Suppressor macrophage treated with lipopolysaccharide for 4 hours (primary cell): ENCODE measurements at places on chromosomes 1 and 21.

- no peak for DNase-seq
Measured at GRCh38 chr21:18251065-18251464, 6.4 kb downstream of the CHODL start.

DNA sequence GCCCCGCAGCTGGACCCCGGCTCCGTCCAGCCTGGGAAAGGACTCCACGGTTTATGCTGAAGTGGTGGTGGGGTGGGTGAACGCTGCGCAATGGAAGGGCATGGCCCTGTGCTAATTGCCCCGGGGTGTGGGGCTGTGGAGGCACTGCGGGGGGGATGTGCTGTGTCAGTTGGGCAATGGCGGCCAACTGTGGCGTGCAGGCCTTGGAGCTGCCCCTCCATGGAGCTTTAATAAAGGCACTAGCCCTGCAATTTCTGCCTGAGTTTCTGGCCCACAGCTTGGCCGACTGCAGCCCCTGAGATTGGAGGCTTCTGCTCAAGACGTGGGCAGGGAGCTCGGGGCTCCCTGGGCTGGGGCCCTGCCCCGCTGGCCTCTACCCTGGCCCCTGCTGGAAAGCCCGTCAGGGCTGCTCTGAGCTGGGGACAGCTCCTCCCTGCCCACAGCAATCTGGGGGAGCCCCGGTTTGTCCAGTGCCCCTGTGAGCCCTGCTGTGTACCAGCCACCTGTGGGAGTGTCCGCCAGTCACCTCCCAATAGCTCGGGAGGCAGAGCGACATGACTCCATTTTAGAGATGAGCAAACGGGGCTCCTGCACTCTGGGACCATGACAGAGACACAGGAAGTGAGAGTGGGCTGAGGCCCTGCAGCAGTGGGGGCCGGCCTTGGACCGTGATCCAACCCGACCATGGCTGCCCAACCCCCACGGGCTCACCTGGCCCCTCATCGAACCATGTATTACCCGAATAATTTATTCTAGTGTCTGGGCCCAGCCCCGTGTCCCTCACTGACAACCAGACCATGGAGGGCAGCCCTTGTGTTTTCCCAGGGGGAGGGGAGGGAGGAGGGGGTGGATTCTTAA, 8.7 kb upstream of the TNFRSF14 start:
- peak; percentile 61 for DNase-seq

GRCh38 chr1:203178083-203178482, 2.5 kb upstream of the MYBPH start:
- DNase-seq = no peak

- no peak for DNase-seq
Measured at GRCh38 chr1:19313961-19314882, 2.1 kb downstream of the SLC66A1 start.

DNA sequence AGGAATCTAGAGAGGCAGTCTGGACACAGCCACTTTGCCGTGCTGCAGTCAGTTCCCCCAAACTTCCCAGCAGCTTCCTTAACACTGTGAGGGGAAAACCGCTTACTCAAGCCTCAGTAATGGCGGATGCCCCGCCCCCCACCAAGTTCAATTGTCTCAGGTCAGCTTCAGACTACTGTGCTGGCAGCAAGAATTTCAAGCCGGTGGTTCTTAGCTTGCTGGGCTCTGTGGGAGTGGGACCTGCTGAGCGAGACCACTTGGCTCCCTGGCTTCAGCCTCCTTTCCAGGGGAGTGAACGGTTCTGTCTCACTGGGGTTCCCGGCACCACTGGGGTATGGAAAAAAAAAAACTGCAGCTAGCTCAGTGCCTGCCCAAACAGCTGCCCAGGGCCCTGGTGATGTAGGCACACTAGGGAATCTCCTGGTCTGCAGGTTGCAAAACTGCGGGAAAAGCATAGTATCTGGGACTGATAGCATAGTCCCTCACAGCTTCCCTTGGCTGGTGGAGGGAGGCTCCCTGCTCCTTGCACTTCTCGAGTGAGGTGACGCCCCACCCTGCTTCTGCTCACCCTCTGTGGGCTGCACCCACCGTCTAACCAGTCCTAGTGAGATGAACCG, 23.7 kb upstream of the HFM1 start:
- DNase-seq = peak; percentile 23

- DNase-seq = peak; percentile 20
Measured at GRCh38 chr1:209150114-209150513, 433.4 kb upstream of the CAMK1G start.

DNA sequence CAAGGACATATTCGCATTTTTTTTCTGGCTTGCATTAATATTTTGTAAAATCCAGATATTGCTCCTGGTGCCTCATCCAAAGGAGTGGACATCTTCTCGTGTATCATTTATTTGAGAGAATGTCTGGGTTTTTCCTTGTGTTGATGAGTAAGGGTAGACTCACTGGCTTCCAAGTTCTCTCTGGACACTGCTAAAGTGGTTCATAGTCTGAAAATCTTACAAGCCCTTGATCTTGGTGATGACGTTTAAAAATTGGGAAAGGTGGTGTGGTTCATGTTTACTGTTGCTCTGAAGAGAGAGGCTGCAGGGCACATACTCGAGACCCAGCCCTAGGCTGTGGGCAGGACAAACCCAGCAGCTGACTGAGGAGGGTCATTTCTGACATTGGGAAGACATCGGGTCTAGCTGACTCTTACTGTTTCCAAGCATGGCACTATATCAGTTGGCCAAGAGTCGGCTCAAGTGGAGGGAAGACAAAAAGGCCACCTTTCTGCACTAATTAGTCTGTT, 296.2 kb downstream of the LMX1A start:
- DNase-seq = no peak

DNA sequence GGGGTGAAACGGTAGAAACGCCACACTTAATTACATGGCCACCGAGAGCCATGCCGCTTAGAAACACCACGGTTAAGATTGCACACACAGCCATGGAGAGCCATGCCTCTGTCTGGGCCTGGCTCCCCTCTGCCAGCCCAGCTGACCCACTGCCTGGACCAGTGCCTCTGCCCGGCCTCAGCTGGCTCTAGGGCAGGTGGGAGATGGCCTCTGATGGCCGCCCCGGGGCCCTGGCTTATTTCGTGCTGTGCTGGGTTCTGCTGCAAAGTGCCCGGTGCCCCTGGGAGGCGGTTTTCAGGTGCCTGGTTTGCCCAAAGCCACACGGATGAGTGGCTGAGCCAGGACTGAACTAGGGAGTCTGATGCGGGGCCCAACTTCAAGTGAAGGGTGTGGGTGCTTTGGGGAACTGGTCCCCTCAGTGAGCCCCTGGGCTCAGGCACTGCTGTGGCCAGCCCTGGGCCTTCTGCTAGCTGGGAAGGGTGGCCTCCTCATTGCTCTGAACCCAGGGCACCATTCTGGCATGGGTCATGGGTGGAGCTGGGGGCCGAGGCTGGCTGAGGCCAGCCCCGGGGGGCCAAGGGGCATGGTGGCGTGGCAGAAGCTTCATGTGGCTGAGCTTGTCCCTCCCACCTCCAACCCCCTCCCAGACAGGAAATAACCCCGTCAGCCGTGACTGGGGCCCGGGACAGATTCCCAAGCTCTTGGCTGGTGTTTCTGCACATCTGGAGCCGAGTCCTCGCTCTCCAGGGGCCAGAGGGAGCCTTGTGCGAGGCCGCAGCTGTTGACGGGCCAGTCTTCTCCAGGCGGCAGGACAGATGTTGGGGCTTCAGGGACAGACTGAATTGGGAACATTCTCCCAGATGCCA, 1.9 kb upstream of the GPR153 start:
- DNase-seq = no peak

DNA sequence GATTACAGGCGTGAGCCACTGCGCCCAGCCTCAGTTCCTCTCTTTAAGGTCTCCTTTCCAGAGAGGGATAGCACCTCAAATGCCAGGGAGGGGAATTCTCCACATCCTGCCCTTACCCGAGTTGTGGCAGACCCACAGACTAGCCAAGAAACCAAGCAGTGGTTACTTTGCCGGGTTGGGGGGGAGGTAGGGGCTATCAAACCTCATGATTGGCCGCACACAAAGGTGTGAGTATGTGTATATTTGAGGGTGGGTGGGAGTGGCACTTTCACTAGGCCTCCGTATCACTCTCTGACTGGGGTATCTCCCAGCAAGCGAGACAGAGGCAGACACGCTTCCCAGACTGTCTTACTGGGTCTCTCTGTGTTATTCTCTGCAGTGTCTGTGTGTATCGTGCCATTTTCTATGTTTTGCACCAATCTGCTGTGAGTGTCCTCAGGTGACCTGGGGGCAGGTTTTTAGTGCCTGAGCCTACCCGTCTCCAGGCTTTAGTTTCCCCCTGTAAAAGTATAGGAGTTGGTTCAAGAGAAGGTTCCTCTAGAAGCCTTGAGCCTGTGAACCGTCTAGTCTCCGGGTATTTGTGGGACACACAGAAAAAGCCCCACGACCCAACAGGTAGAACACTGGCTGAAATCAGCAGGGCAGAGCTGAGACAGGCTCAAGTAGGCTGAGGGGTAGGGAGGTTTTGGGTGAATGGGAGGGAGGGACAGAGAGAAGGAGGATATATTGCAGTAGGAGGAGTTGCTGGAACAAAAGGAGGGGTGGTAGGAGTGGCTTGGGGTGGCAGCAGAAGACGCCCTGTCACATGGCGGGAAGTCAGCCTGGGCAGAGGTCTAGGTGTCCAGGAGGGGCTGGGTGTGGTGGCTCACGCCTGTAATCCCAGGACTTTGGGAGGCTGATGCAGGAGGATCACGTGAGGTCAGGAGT, 10.3 kb downstream of the LMNA start:
- peak; percentile 27 for DNase-seq

DNA sequence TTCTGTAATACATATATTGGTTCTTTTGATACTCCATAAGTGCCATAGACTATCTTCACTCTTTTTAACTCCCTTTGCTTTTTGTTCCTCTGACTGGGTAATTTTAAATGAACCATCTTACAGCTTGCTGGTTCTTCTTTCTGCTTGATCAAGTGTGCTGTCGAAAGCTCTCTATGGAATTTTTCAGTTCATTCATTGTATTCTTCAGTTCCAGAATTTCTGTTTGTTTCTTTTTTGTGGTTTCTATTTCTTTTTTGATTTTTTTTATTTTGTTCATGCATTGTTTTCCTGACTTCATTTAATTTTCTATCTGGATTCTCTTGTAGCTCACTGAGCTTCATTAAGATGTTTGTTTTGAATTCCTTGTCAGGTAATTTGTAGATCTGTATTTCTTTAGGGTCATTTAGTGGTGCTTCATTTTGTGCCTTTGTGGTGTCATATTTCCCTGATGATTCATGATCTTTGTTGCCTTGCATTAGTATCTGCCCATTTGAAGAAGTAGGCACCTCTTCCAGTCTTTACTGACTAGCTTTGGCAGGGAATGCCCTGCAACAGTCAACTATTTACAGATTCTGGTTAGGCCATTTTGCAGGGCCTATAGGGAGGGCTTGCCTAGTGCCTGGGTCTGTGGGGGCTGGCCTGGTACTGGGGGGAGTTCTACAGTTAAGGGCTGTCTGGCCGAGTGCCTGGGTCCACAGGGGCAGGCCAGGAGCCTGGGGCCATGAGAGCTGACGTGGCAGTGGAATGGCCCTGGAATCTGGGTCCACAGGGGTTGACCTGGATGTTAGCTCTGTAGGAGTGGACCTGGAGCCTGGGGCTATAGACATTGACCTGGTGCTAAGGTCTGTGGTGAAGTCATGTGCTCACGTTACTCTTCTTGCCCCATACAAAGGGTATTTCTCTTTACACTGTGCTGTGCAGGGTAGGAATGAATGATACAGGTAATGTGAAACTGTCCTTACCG, 89.7 kb downstream of the MAGI3 start:
- DNase-seq = no peak

DNA sequence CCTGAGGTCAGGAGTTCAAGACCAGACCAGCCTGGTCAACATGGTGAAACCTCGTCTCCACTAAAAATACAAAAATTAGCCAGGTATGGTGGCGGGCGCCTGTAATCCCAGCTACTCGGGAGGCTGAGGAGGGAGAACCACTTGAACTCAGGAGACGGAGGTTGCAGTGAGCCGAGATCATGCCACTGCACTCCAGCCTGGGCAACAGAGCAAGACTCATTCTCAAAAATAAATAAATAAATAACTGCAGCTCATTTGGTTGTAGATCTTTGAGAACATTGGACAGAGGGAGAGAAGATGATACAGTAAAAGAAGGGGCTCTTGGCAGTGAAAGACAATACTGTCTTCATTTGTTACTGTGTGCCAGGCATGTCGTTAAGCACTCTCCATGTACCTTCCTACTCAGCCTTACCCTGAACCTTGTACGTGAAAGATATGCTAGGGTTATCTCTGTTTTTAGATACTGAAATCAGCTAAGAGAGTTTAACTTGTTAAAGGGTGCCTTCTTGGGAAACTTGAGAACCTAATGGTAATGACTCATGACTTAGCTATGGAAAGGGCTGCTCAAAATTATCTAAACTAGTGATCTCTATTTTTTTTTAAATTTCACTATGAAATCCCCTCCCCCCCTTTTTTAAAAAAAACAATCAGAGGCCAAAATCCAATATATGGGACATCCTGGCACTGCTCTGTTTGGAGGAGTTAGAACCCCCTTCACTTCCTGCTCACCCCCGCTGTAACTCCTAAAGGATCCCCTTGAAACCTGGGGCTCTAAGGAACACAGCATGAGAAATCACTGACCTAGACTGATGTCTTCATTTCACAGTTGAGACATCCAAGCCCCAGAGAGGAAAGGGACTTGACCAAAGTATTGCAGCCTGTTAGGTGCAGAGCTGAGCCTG, 6.8 kb upstream of the KPNA6 start:
- no peak for DNase-seq

- DNase-seq = no peak
Measured at GRCh38 chr21:29148530-29148929, 18.1 kb downstream of the MAP3K7CL start.

DNA sequence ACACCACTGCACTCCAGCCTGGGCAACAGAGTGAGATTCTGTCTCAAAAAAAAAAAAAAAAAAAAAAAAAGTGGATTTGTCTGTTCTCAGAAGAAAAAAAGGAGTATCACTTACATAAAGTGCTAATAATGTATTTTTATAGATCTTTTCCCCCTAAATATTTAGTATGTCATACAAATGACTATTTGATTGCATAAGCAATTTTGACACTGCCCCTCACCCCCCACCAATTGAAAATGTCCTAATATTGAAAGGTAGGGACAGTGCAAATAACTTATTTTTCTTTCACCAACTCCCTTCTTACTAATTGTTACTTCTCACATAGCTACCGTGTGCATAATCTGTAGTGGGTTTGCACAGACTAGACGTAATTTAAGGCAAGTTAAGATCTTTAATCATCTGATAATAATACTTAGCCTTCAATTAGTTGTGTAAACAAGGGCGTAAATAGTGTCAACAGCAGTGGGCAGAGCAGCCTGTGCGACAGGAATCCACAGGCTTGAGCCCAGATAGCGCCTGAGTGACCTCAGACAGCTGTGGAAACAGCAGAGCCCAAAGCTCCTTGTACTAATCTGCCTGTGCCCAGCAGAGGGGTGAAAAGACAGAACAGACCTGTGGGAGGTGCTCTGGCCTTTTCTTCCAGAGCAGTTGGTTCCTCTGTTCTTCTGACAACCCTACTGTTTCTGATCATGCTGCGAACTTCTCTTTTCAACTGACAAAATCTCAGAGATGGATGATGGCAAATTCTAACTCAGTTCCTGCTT, 4.5 kb upstream of the IER5 start:
- peak; percentile 79 for DNase-seq

DNA sequence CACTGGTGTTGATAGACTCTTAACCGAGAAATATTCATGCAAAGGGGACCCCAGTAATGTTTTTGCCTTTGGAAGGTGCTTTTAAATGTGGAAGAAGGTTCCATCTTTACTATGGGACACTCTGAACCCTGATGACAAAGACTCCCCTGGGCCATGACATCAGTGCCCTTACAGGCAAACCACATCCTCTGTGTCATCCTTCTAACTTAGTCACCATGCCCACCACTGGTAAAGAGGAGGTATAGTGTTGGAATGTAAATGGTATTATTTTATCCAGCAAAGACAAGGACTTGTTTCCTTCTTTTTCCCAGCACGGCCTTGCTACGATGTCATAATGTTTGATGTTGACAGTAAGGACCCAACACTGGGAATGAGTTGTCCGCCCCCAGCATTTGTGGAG, 12.6 kb downstream of the METTL13 start:
- peak; percentile 66 for DNase-seq
